ENCODE measurements at places on chromosomes 2 and 18. TPM values are rescaled to one million over a fixed set of nuclear protein-coding genes. Genes with fewer than 3 reads are reported as not detected.

PRSS56 gene
- total RNA-seq = 0.10 TPM

SLC4A5 gene
- total RNA-seq = 0.29 TPM

REG1B gene
- not detected for total RNA-seq

TRMT61B gene
- 16.1 TPM for total RNA-seq

CYS1 gene
- 1.7 TPM for total RNA-seq

RSAD2 gene
- 0.13 TPM for total RNA-seq

ANKRD30B gene
- not detected for total RNA-seq

ALKAL2 gene
- total RNA-seq = not detected

ZBTB7C gene
- total RNA-seq = 0.27 TPM

HRH4 gene
- total RNA-seq = not detected

RIT2 gene
- total RNA-seq = not detected

XPO1 gene
- 126 TPM for total RNA-seq

CFAP53 gene
- total RNA-seq = 0.22 TPM
